Stimulated activated CD4-positive, alpha-beta T cell treated with anti-CD3 and anti-CD28 coated beads, Interleukin-12 subunit alpha, Interleukin-12 subunit beta, amount 100 ng/mL, for 48 hours (primary cell): ENCODE measurements at places on chromosomes 4 and X.

DNA sequence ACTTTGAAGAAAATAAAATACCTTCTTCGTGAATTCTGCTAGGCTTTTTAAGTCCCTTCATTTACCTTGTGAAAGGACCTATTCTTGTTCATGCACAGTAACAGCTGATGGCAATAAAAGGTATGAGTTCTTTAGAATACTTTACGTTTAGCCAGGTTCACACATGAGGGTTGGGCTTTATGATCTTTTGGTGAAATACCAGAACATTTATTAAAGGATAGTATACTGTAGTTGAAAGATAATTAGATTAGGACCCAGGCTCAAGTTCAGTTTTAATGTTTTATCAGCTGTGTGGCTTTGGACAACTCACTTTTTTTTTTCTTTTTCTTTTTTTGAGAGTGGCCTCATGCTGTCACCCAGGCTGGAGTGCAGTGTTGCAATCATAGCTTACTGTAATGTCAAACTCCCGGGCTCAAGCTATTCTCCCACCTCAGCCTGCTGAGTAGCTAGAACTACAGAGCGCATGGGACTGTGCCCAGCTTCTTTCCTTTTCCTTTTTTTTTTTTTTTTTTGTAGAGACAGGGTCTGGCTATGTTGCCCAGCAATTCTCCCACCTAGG lies 28.2 kb upstream of the NEIL3 start:
- no peak for DNase-seq

DNA sequence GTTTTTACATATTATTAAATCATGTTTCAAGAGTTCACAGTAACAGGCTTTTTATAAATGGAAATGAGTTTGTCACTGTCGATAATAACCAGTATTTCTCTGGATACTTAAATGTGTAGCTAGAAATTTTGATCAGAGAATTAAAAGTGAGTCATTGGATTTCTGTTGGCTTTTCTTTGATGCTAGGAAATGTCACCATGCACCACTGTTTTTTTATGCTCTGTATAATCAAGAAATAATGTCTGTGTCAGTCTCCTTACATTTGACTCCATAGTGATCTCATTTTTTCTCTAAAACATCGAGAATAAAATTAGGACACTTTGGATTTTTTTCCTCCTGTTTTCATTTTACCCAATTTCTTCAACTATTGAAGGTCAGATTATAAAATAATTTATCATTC lies 234.2 kb downstream of the RAPGEF2 start:
- DNase-seq = no peak

GRCh38 chrX:2907295-2907694 lies 21.8 kb downstream of the ARSD start:
- no peak for DNase-seq

- DNase-seq = no peak
These were observed 98.2 kb upstream of the ARSJ start for GRCh38 chr4:114077610-114078009.

DNA sequence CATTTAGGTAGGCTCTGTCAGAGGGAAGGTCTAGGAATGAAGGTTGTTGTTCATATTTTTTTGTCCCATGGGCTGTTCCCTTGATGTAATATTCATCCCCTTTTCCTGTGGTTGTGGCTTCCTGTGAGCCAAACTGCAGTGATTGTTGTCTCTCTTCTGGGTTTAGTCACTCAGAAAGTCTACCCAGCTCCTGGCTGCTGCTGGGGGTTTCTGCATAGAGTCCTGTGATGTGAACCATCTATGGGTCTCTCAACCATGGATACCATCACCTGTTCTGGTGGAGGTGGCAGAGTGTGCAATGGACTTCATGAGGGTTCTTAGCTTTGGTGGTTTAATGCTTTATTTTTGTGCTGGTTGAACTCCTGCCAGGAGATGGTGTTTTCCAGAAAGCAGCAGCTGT lies 122.8 kb downstream of the ZC4H2 start:
- DNase-seq = no peak

- no peak for DNase-seq
These were observed 64.9 kb downstream of the POLR2B start for GRCh38 chr4:57043347-57044251.

DNA sequence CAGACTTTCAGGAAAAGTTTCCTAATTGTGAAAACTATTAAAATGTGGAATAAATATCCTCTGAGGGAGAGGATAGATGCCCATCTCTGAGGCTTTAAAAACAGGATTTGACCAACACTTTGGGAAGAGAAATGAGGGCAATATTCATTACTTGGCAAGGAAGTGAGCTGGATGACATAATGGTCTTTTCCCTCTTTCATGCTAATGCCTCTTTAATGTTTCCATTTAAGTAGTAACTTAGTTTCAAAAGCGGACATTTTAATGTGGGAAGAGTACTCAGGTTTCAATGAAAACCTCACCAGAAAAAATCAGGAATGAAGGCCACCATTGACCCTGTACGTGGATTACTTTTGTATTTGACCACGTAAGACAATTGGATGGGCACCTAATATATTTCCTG lies 503.3 kb downstream of the ANKRD50 start:
- no peak for DNase-seq
